Inflammatory macrophage treated with lipopolysaccharide for 1 hour (primary cell): ENCODE measurements at places on chromosomes 11 and 22.
A peak's percentile ranks its signal among the peaks of the same experiment; 100 is the strongest.

DNA sequence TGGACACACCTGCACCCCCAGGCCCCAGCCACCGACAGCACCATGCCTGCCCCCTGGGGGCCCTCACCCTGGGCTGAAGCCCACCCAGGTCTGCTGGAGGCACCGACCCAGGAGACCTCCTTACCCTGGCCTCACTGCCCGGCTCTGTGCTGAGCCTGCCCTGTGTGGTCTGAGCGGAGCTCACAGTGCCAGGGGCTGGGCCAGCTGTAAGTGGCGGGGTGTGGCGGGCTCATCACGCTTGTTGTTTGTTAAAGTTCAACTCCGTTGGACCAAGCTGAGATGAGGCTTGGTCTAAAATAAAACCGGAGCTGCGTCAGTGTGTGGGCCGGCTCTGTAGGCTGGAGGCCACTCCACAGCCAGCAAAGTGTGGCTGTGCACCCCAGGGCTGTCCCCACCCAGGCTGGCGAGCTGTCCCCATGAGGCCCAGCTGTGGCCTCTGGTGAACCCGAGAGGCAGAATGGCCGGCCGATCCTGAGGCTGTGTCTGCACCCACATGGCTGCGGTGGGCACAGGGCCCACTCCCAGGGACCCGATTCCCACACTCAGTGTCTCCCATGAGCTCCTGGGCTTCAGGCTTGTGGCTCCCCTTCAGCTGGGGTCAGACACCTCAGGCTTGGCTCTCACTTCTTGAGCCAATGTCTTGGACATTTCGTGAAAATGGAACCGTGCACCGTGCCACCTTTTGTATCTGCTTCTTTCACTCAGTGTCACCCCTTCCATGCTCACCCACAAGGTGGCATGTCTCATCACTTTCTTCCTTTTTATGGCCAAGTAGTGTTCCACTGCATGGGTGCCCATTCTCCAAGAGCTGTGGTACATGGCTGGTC lies 137.9 kb downstream of the CTTN start:
- DNase-seq = no peak

DNA sequence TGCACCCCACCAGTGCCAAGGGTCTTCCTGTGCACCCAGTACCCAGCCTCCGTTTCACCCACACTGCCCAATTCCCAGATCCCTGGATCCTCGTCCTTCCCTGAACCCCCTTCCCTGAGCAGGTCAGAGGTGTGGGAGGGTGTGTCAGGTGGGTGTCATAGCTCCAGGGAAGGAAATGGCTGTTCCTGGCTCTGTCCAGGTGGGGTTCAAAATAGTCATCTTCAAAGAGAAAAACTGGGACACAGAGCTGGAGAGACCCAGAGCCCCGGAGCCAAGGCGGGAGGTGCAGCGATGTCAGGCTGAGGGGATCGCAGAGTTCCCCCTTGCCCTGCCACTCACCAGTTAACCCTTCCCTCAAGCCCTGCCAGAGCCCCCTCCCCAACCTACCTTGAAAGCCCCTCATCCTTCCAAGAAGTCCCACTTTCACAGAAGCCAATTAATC lies 698 bp downstream of the C1QTNF4 start:
- DNase-seq = no peak

DNA sequence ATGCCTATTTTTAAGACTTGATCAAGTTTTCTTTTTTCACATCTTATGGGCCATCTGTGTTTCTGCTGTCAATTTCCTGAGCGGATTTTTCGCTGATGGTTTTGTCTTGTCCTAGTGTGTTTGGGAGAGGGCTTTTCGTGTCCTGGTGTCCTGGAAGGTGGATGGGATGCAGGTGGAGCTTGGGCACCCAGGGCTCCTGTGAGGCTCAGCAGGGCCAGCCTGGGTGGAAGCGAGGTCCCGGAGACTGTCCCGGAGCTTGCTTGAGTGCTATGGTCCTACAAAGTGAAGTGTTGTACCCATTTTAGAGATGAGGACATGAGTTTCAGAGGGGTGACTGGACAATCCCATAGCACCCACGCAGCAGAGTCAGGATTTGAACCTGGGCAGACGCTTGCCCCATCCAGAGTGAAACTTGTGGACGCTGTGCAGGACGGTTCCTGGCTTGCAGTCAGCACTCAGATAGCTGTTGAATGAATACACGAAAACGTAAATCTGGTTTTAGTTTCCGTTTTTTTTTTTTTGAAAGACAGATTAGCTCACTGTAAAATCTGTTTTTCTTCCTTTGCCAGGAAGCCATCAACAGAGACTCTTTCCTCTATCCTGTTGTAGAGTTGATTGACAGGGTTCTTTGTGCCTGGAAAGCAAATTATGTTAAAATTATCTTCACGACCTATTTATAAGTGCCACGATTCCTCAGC lies 64.1 kb downstream of the TBC1D22A start:
- no peak for DNase-seq

DNA sequence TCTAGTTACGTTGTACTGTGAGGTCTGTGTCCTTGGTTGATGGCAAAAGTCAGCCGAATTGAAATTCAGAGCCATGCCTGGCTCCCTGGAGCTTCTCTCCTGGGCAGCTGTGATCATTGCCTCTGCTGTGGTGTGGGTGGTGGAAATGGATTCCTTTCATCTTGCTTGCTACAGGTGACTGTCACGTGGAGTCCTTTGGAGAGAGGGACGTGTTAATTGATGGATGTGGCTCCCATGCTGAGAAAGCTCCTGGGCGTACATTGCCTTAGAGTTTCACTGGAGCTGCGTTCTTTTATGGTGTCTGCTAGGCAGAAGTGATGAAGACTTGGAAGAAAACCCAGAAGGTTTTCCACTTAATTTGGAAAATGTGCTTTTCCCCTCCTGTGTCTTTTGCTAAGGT lies 41.9 kb upstream of the PPP6R3 start:
- no peak for DNase-seq

DNA sequence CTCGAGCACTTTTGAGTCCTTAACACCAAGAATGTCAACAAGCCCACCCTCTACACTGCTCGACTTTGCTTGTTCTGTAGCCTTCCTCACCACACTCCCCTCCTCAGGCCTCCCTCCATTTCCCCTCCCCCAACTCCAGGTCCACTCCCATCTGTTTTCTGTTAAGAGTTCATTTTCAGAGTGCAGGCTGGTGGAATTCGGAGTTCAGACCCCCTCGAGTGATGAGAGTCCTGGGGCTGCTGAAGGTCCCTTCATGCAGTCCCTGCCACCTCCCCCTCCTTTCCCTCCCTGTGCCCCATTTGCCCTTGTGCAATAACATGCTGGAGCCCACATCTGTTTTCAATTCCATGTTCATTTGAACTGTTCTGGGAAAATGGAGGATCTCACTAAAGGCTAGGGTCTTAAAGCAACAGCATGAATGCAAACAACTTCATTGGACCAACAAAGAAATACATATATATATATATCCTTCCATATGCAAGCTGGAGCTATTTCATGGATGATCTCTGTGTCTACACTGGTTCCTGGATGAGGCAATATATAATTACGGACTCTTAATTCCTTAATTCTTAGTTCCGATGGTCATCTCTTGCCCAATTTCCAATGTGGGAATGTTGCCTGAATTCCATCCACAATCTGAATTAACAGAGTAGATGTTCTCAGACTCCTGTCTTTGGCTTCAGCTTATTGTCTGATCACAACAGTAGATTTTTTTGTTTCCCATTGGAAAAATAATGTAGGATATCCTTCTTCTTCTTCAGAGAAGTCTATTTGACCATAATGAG lies 340.4 kb downstream of the ETS1 start:
- no peak for DNase-seq

GRCh38 chr11:128856241-128856640 lies 10.9 kb downstream of the KCNJ1 start:
- DNase-seq = no peak

GRCh38 chr11:75583718-75584658 lies 21.9 kb downstream of the SERPINH1 start:
- peak; percentile 46 for DNase-seq

GRCh38 chr11:57095417-57095816 lies 86.3 kb upstream of the LRRC55 start:
- DNase-seq = no peak

DNA sequence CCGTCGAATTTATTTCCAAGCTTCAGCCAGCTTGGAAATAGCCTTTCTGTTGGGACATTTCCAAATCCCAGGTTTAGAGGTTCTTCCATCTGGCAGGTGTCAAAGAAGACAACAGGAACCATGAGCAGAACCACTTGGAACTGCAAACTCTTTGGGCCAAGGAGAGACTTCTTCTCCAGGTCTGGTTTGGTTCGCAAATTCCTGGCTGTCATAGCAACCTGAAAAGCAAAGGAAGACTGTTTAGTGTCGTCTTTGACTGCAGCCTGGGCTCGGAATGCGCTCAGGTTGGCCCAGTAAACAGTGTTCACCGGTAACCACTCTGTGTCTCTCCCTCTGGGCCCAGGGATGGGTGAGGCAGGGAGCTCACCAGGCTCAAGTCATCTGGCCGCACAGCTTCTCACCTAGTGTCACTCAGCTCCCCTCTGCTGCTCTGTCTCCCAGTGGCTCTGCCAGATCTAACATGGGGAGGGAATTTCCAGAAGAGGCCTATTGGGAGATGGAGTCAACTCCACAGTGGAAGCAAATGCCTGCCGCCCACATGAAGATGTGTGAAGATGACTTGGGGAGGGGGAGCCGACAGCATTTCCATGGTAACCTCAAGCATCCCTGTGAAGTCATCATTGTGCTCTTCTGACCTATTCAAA lies 11.9 kb upstream of the CLMP start:
- DNase-seq = no peak

DNA sequence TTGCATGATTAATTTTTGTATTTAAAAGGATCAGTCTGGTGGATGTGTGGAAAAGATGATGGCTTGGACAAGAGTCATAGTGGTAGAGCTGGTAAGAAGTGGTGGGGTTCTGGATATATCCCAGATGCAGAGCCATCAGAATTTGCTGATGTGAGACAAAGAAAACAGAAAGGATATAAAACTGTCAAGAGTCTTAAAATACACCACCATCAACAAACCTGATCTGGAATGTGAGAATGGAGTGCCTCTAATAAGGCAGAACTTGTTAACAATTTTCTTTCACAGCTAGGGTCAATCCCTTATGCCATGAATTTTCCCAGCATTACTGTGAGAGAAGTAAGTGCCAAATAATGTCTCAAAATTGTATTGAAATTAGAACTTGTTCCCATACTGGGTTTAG lies 215.4 kb downstream of the METTL15 start:
- no peak for DNase-seq

DNA sequence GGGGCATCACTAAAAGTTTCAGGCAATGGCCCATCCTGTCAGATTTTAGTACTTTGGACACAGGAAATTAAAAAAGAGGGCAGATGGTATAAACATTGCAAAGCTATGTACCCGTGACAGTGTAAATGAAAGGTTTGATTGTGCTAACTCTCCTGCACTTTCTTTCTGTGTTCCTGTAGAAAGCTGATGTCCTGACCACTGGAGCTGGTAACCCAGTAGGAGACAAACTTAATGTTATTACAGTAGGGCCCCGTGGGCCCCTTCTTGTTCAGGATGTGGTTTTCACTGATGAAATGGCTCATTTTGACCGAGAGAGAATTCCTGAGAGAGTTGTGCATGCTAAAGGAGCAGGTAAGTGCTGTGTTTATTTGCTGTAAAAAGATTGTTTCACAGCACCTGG lies 10.3 kb downstream of the CAT start:
- DNase-seq = no peak

DNA sequence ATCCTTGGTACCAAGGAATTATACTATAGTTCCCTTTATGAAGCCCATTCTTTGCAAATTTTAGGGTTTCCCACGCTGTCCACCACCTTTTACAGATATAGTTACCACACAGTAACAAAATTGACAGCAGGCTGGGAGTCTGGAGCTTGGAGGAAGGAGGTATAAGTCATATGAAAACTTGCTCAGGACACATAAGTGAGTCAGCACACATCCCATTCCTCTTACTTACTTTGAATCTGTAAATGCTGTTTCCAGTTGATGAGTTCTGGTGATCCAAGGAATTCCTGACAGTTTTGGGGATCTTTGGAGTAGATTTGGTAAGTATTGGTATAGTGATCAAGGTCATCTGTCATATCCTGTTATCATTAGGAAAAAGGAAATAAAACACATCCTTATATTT lies 19.2 kb downstream of the GLYAT start:
- DNase-seq = no peak

- DNase-seq = peak; percentile 97
Measured at GRCh38 chr11:47578524-47579494, at the start of the genes KBTBD4 and NDUFS3. Gene KBTBD4 (minus strand): TSS chr11:47578970. CDS start chr11:47578951, 19 bp downstream. Gene NDUFS3 (plus strand): TSS chr11:47579074. CDS start chr11:47579092, 18 bp downstream.

DNA sequence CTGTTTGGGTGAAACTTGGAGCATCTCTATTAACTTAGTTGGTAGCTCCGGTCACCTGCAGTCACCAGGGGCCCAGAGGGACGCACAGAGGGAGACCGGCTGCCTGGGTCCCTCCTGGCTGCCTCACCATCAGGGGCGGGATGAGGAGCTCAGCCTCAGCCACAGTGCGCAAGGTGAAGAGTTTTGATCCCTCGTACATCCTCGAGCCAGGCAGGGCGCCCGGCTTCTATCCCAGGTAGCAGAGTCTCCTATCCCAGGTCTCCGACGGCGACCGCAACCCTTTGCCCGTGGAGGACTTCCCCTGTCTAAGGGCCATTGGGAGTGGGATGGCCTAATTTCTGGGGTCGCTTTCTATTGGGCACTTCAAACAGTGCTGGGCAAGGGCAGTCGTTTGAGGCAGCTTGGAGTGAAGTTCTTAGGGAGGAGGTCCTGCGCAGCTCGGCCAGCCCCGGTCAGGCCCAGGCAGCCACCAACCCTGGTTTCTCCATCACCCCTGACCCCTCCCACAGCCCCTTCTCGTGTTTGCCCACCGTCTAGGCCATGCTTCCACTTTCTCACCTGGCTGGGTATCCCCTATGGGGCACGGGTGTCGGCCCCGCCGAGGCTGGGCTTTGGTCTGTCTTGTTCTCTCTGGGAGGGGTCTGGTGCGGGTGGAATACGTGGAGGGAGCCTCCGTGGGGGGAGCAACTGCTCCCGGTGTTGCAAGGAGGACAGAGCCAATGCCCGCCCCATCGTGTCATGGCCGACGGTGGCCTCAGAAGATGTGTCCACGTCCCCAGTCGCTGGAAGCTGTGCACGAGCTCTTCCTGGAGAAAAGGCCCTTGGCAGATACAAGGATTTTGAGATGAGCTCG lies 3.6 kb upstream of the MRGPRG start:
- no peak for DNase-seq

DNA sequence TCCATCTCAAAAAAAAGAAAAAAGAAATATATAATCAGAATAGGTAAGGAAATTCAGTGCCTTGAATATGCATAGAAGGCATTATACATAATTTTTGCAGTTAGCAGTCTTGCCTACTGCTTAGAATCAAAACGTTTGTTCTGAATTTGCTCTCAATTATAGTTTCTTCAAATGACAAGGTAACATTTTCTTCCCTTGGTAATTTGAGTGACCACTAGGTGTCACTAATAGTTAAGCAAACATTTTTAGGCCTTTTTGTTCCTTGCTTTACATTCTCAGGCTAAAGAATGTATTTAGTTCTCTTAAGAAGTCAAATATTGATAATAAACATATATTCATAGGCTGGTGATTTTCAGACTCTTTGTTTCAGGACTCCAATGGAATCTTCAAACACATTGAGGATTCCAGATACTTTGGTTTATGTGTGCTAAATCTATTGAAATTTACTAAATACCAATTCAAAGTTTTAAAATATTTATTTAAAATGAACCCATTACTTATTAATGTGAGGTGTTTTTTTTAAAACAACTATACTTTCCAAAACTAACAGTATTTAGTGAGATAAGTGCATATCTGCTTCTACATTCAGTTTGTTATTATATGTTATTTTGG lies 55.0 kb upstream of the DEPDC7 start:
- DNase-seq = peak; percentile 42

- DNase-seq = no peak
Measured at GRCh38 chr22:11605468-11605981, 3922.5 kb upstream of the OR11H1 start.
